HT-29 (cell line): ENCODE measurements at places on chromosomes 2 and 18.

DNA sequence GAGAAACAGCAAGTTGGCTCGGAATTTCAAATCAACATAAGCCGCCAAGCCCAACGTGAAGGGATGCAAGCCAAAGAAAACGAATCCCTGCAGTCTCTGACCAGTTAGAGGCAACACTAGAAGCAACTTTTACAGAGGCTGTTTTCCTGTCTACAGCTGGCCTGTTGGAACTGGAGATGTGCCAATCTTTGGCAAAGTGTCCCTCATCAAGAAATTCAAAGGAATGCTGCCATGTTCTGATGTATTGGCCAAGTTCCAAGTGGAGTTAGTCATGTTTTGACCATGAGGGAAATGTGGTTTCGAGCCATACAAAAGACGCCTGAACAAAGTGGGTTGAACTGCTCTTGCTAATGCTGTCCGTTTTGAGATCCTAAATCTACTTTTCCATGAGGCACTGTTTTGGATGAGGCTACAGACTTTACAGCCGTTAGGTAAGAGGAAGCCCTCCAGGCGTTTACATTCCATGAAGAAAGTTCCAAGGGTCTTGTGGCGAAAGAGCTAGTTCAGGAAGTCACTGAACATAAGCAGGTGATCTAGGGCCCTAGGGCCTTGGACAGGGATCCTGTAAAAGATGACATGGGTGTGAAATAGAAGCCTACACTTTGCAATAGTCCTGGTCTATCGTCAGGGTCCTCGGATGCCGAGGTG lies 140.7 kb upstream of the PXDN start:
- peak; percentile 9 for DNase-seq

DNA sequence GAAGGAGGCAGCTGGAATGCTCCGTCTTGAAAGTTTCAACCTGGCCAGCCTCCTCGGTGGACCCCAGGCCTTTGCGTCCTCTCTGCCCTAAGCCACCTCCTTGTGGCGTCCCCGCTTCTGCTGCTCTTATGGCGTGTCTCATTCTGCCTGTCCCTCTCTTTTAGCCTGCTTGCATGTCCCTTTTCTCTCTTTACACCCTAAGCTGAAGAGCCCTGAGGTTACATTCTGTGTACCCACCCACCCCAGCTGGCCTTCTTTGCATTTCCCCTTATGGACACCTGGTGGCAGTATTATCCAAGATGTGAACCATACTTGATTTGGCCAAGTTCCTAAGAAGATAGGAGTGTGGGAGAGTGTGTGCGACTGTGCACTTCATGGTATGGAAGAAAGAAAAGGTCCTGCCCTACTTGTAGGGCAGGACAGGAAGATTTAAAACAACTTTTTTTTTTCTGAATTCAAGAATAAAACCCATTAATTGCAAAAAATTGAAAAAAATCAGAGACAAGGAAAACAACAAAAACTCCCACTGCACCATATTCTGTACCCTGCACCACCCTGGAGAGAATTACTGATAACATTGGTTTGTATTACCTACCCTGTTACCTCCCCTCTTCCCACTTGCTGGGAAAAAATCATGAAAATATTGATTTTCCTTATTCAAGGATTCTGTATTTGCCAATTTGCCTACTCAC lies 77.4 kb downstream of the DYSF start:
- peak; percentile 55 for DNase-seq

- no peak for DNase-seq
These were observed 214.9 kb upstream of the CHST9 start for GRCh38 chr18:27400001-27400400.

- peak; percentile 35 for DNase-seq
These were observed 64.0 kb downstream of the TFCP2L1 start for GRCh38 chr2:121220995-121221394.

DNA sequence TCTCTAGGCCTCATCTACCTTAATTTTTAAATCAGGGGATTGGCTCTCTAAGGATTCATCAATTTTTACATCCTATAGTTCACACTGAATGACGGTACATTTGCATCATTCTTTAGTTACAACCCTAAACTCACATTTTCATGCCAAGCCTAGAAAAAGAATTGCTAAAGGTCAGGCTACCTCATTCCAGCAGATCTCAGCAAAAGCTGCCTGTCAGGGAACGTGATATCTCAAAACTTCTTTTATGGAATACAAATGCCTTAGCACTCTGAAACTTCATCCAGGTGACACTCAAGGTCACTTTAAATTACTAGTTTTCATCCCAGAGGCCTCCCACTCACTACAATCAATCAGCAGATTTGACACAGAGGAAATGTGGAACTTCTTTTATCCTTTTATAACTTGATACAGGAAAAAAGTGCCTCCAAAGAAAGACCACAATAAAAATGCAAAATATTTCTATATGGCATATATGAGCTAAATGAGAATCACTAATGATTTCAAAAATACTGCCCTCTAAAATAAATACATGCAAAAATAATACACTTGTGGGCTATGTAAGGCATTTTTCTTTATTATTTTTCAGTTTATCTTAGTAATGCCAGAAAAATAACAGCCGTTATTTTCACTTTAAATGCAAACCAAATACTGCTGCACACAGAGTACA lies 91.5 kb downstream of the ARHGEF33 start:
- no peak for DNase-seq

- DNase-seq = no peak
These were observed 1989.9 kb upstream of the CELF4 start for GRCh38 chr18:39555496-39555895.

DNA sequence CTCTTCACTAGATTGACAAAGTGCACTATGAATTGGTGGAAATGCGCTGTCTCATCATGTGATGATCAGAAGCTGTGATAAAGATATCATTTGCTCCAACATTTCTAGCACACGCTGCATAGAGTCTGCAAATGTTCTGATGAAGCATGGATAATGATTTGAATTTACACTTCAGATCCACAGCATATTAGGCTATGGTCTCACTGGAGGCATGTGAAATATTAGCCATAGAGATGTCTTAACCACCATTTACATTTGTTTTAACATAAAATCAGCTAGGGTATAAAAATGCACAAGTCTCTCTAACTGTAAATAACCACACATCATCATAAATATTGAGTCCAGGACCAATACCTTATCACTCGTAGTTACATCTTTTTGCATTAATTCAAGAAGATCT lies 616.5 kb downstream of the NRXN1 start:
- no peak for DNase-seq

DNA sequence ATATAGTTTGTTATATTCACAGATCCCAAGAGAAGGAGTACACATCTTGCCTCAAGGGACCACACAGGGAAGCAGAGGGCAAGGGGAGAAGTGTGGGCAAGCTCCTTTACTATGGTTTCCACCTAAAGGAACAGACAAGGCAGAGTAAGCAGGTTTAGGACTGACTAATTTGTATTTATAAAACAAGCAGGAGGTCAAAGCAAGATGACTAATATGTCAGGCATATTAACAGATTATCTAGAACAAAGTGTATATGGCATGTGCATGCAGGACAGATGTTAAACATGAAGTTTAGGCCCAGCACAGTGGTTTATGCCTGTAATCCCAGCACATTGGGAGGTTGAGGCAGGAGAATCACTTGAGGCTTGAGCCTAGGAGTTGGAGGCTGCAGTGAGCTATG lies 3.7 kb upstream of the LRP2 start:
- no peak for DNase-seq
